CD4-positive, alpha-beta T cell treated with Interleukin-2 at 100 ng/mL for 4 hours (primary cell): ENCODE measurements at places on chromosomes 11 and 22.

DNA sequence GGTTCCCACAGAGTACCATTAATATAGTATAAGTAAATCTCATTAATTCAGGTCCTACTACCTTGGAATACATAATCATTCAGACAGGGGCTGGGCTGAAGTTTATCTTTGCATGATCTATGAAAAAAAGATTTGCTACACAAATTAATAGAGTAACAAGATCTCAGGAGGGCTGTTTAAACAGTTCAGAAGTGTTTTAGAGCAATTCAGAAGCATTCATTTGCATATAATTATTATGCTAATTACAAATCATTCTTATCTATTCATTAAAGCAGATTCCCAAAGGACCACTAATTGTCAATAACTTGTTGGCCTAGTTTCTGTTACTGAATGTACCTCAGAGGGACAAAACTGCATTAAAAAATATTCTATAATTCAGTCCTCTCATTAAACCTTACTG, 40.5 kb downstream of the PITPNB start:
- DNase-seq, result no peak

- no peak for DNase-seq
These were observed 11.8 kb downstream of the CDC42BPG start for GRCh38 chr11:64832467-64833197.

GRCh38 chr22:50218153-50218995, 17.6 kb downstream of the SELENOO start:
- no peak for DNase-seq

- no peak for DNase-seq
These were observed 13.1 kb upstream of the CENATAC start for GRCh38 chr11:118984825-118985224.

- no peak for DNase-seq
These were observed 53.9 kb upstream of the SHISAL1 start for GRCh38 chr22:44366372-44367300.

- DNase-seq, result no peak
These were observed 51.1 kb downstream of the TIMP3 start for GRCh38 chr22:32852395-32853251.
